Omental fat pad (tissue), 4 donors: ENCODE measurements at places on chromosomes 2 and 18. TPM values are rescaled to one million over a fixed set of nuclear protein-coding genes. Genes with fewer than 3 reads are reported as not detected.

Gene PARD3B
- 27.8 TPM for total RNA-seq

DNA sequence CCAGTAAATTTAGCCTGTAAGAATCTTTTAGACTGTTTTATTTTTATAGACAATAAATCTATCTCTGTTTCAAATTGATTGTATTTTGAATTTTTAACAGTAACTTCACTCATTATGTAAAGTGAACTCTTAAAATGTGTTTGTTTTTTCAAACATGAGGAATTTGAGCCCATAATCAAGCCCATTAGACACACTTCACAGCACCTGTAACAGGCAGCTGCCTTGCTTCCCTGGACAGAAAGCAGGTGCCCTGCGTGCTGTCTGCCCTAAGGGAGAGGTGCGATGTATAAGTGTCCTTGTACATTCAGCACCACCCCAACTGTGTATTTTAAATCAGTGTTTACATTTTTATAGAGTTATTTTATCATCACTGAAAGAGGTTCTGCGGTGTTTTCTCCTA, 186.5 kb upstream of the TPO start:
- DNase-seq: no peak

Gene CD8B
- 3.4 TPM for total RNA-seq

GRCh38 chr18:53909668-53910067, 314.8 kb downstream of the MBD2 start:
- DNase-seq: no peak

Gene LTBP1
- 12.6 TPM for total RNA-seq

Gene MYO7B
- 0.12 TPM for total RNA-seq

Gene COL4A4
- total RNA-seq: 1.9 TPM

GRCh38 chr2:136025057-136025973, 39.9 kb upstream of the DARS1 start:
- DNase-seq: no peak

Gene FNDC4
- 46.4 TPM for total RNA-seq

Gene LRATD1
- total RNA-seq: 4.4 TPM

DNA sequence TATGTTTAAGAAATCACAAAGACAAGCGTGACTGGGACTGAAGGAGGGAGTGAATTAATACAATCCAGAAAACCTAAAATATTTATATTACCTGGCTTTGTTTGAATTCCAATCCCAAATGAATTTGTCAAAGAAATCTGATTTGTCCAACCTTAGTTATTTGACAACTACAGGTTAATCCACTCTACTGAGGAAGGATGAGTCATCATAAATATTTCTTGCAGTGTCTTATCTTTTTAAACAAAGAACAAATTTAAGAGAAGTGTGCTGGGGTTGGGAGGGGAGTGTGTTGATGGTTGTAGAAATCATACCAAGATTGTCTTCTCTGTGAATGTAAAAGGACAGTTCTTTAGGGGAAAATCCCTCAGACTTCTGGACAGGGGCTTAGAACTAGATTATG, 1106.3 kb upstream of the SLC39A10 start:
- no peak for DNase-seq

GRCh38 chr18:58754544-58755068, 83.3 kb downstream of the MALT1 start:
- DNase-seq: no peak
